Adipocyte (in vitro differentiated cells): ENCODE measurements at places on chromosomes 1 and 21.

GRCh38 chr1:60916199-60916598 lies 166.2 kb upstream of the NFIA start:
- no peak for DNase-seq

- DNase-seq = no peak
Measured at GRCh38 chr21:44324854-44325107, 14.4 kb downstream of the CFAP410 start.

DNA sequence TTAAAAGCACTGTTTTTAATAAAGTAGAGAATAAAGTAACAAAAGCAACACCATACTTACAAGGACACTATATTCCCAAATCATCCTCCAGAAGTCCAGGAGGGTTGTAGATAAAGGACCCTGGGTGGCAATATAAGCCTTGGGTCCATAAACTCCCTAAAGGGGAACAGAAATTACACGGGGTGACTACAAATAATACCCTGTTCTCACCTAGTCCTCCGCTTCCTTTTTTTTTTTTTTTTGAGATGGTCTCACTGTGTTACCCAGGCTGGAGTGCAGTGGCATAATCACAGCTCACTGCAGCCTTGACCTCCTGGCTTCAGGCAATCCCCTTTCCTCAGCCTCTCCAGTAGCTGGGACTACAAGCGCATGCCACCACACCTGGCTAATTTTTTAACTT lies 13.1 kb downstream of the PTPN22 start:
- DNase-seq = no peak

DNA sequence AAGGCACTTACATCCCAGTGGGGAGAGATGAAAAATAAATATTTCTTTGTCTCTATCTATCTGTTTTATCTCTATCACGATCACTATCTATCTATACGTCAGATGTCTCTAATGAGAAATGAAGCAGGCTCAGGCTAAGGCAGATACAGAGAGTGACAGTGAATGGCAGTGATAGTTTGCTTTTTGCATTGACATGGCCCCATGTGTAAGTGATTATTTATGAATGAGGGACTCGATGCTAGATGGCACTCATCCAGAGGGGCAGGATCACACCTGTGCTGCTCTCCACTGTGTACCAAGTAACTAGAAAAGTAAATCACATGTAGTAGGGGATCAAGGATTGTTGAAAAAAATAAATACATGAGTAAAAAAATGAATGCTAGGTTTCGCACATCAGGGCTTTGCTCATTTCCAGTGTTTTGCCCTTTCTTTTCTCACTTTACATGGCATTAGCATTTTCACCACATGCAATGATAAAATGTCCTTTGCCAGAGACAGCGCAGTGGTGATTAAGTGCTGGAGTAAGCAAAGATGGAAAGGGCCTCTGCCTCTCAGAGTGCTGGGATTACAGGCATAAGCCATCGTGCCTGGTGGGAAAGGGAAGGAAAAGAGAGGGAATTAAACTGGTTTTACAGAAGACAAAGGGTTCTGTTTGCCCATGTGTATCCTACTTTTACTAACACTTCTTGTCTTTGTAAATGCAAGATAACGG lies 16.5 kb downstream of the TBX19 start:
- no peak for DNase-seq

DNA sequence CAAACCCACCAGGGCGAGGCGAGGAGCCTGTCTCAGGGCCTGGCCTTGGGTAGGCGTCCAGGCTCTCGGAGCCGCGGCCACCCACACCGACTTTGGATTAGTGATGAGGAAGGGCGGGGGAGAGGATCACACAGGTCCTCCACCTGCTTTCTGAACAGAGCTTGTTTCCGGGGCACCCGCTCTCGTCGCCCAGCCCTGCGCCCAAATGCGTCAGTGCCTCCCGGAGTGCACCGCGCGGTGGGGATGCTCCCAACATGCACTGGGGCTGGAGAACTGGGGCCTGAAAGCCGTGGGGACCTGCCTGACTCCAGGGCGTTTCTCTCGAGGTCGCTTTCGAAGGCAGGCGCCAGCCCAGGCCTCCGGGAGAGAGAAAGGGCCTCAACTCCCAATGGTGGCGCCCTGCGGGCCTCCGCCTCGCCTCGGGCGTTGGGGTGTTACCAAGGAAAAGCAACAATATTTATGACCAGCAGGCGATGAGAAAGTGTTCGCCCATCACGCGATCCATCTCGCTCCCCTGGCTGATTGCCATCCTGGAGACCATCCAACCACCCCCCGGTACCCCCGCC lies 8.9 kb upstream of the LHX8 start:
- DNase-seq = no peak

DNA sequence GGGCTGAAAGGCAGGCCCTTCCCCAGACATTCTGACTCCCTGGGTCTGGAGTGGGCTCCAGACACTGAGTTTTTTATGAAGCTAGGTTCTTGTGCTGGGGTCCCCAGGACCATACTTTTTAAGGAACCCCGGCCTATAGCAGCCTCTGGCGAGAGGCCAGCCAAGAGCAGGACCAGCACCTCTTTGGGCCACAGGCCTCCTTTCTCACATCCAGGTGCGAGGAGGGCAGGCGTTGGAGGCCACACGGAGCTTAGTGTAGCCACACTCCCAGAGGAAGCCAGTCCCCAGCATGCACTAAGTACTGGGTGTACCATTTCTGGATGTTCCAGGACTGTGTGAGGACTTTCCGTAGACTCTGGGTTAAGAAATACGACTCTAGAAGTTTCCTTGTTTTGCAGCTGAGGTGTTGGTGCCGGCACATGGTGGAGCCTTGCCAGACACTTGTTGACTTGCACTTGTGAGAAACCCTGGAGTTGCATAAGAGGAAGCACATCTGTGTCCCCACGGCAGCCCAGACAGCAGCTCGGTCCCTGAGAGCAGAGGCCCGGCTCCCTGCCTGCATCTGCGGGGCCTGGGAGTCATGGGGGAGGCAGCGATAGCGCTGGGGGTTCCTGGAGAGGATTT lies 122.2 kb upstream of the VAMP3 start:
- no peak for DNase-seq

- peak; percentile 49 for DNase-seq
Measured at GRCh38 chr1:91557039-91557690, 56.5 kb downstream of the CDC7 start.

DNA sequence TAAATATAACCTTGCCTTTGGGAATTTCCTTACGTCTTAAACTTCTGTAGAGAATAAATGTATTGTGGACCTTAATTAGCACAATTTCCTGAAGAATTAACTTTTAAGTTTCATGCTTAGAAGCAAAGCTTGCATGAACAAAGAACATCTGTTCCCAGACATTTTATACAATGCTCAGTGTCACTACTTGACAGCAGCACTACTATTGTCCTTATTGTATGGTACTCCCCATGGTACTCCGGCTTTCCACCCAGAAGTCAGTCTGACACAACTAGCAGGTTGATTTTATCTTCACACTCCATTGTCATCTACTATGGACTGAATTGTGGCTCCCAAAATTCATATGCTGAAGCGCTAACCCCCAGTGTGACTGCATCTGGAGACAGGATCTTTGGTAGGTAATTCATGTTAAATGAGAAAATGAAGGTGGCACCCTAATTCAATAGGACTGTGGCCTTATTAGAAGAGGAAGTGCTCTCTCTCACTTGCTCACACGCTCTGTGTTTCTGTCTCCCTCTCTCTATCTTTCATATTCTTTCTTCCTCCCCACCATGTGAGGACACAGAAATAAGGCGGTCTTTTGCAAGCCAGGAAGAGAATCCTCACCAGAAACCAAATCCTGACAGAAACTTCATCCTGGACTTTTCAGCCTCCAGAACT lies 10.7 kb upstream of the OR2B11 start:
- no peak for DNase-seq

DNA sequence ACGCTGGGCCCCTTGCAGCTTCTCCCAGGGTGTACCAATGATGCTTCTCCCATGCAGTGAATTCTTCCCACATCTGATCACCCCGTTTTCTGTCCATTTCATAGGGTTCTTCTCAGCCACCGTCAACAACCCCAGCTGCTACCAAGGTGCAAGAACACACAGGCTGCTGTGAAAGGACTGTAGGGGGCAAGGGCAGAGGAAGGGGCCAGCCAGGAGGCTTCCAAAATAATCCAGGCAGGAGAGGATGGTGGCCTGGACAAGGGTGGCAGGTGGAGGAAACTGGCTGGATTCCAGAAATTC lies 113.3 kb upstream of the WNT4 start:
- DNase-seq = no peak

DNA sequence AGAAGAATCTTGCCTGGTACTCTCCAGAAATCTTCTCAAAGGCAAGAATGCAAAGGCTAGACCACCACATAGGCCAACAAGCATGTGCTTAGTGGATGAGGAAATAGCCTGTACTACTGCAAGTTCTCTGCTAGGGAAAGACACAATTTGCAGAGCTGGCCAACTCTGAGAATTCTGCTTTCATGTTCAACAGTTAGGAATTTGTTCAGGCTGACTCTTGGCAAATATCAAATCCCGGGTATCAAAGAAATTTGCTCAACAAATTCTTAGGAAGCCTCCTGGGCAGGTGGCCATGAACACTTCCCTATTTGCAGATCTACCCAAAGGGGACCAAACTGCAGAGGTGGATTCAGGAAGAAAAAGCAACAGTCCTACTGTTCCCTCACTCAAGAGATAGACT lies 15.0 kb upstream of the H3-3A start:
- peak; percentile 38 for DNase-seq

GRCh38 chr1:55831759-55832158 lies 616.6 kb upstream of the USP24 start:
- no peak for DNase-seq

GRCh38 chr1:217717959-217718358 lies 86.8 kb downstream of the SPATA17 start:
- no peak for DNase-seq

- peak; percentile 94 for DNase-seq
Measured at GRCh38 chr1:115771847-115772457, 3.4 kb upstream of the CASQ2 start.

GRCh38 chr1:182041615-182042014 lies 19.9 kb downstream of the ZNF648 start:
- peak; percentile 53 for DNase-seq

DNA sequence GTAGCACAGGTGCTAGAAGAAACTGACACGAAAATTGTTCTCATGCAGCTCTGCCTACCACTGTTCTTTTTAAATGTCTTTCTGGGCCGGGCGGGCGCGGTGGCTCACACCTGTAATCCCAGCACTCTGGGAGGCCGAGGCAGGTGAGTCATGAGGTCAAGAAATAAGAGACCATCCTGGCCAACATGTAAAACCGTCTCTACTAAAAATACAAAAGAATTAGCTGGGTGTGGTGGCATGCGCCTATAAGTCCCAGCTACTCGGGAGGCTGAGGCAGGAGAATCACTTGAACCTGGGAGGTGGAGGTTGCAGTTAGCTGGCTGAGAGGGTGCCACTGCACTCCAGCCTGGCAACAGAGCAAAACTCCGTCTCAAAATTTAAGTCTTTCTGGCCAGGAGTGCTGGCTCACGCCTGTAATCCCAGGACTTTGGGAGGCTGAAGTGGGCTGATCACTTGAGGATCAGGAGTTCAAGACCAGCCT lies 947 bp upstream of the RIT1 start:
- DNase-seq = no peak

DNA sequence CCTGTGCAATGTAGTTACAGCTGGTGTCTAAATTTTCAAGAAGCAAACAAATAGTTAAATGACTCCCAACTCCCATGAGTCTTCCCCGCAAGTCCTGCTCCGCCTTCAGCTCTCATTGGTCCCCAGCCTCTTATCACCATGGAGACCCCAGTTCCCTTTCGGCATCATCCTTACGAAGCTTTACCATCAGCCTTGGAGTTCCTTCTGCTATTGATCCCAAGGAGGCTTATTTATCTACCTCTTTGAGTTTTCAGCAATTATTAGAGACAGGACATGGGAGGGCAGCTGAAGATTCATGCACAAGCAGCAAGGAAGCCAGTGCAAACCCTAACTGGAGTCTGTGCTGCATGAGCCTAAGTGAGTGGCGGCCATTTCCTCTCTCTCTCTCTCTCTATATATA lies 12.3 kb downstream of the KCNA2 start:
- no peak for DNase-seq

DNA sequence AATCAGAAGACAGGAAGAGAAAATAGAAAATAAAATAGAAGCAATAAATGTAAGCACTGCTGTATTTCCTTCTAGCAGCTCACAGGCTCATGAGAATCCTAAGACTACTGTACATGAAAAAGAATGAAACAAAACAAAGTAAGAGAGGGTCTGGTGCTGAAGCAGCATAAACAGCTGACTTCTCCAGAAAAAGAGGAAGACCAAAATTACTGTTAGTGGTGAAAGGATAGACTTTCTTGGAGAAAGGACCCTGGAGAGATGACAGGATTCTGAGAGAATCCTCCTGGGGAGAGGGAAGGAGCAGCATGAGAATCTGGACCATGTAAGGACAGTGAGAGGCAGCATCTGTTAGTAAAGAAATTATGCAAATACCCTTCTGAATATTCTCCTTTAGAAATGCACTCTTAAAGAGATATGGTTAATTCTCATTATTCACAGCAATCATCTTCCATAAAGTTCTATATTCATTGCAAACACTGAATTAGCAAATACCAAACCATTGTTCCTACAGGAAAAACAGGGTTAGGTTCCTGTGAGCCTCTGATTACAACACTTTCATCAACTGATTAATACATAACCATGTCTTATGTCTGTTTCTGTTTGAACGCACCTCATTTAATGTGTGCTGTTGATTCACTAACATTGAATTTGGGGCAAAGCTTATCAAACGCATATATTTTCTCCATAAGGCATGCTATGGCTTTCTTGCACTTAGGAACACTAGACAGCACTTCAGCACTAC lies 17.0 kb downstream of the SLC25A24 start:
- no peak for DNase-seq

DNA sequence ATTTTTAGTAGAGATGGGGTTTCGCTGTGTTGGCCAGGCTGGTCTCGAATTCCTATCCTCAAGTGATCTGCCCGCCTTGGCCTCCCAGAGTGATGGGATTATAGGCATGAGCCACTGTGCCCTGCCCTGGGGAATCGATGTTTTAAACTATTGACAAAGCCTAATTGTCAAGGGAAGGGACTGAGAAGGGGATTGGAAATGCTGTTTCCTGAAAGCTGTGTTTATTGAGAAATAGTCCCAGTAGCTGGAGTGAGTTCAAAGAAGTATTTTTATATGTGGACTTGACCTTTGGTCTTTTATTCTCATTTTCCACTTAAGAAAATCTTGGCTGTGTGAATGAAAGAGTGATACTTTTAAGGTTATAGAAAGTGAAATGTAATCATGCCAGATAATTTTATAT lies 47.5 kb downstream of the KIF1B start:
- DNase-seq = no peak

- DNase-seq = peak; percentile 15
Measured at GRCh38 chr1:154847891-154848290, 22.2 kb downstream of the KCNN3 start.
